ENCODE measurements at places on chromosomes 4 and X.

DNA sequence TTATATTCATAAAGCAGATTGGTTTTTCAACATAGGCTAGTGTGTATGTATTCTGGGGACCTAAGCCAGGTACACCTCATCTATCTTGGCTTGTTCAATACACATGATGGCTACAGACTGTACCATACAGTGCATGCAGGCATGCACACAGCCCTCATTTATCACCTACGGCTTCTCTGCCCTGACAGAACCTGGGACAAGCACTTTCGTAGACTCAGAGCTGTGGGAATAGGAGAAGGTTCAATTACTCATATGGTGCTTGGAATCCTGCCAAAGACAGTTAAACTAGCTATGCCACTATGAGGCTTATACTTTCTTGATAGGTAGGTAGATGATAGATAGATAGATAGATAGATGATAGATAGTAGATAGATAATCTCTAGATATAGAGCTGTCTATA, 457.2 kb downstream of the GALNTL6 start:
- no peak for DNase-seq

DNA sequence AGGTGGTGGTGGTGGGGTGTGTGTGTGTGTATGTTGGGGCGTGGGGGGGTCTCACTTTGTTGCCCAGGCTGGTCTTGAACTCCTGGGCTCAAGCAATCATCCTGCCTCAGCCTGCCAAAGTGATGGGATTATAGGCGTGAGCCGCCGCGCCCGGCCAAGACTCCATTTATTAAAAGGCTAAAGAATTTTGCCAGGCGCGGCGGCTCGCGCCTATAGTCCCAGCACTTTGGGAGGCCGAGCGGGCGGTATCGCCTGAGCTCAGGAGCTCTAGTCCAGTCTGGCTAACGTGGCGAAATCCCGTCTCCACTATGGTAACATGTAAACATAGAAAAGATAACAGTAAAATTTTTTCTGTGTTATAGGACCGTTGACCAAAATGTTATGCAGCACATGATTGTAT, 3.7 kb upstream of the UBA1 start:
- no peak for DNase-seq

GRCh38 chr4:524196-524595, 25.2 kb downstream of the PIGG start:
- DNase-seq, result no peak

DNA sequence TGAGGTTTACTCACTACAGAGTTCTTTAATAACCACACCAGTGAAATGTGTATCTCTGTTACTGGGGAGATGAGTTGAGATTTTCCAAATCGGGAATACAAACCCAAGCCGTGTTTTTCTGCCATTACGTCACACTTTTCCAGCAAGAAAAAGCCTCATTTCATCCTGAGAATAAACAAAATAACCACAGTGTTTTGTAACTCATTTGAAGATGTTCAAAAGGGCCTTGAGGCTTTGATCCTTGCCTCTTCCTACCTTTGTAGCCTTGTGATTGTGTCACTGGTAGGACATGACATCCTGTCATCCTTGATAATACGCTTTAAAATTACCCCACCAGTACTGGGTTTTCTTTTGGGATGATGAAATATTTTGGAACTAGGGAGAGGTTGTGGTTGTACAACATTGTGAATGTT, 2.9 kb downstream of the USP11 start:
- DNase-seq, result no peak

DNA sequence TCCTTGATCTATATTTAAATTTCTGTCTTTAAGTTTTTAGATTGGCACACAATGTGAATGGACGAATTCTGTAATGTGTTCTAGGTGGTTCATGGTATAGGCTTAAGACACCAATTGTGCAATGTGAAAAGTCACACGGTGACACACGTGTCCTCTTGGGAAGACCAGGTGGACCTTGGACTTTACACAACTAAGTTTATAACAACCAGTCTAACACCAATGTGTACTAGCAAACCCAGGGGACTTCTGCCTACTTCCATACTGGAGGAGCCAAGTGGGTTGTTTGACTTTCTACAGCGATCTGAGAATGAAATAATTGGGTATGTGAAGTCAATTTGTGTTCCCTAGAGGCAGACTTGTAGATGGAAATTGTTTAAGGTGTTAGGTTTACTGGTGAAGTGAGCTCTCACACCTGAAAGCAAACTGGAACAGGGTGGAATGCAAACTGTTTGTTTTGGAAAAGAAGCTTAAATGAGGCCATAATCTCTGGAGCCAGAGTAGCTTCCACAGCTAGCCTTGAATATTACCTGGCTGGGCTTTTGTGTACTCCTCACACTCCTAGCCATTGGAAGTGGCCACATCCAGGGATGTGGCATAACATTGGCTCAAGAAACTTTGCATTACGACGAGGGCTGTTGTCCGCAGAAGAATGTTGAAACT, 45.9 kb upstream of the WDR1 start:
- DNase-seq, result no peak

- no peak for DNase-seq
Observed at GRCh38 chrX:87805829-87806490, 288.4 kb downstream of the KLHL4 start.

DNA sequence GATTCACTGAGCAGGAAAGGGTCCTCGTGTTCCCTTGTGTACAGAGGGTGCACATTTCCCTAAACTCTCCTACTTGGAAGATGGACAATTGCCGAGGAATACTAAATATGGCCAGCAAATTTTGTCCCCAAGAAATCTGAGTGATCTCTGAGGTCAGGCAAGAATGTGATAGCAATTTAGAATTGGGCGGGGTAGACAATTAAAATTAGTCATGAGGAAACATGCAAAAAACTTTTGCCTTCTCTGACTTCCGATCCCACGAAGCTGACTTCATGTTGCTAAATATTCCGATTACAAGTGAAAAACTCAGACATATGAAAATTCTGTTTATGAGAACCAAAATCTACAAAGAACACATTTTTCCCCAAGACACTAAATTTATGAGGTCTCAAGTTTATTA, 453.9 kb upstream of the ZFP42 start:
- no peak for DNase-seq

GRCh38 chrX:106897259-106897658, 5.9 kb downstream of the RIPPLY1 start:
- peak; percentile 11 for DNase-seq

DNA sequence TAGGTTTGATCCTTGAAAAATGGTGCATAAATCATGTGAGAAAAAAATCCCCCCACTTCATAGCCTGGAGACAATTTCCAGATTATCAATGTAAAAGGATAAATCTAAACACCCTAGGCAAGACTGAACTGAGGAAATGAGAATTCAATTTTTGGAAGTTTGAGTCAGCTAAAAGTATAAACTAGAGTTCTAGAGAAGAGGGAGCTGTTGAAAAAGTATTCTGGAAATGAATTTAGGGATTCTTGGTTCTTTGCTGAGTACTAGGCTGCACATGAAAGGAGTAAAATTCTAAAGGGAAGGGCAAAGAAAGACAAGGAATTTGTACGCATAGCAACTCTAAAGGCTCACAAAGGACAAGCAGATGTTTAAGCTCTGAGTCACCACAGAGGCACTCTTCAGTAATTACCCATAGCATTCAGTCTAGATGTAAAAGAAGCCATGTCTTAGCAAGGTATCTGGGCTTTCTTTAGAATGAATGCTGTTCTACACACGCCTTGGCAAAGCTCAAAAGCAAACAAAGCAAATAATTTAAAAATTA, 896.5 kb downstream of the PDHA2 start:
- DNase-seq, result no peak

DNA sequence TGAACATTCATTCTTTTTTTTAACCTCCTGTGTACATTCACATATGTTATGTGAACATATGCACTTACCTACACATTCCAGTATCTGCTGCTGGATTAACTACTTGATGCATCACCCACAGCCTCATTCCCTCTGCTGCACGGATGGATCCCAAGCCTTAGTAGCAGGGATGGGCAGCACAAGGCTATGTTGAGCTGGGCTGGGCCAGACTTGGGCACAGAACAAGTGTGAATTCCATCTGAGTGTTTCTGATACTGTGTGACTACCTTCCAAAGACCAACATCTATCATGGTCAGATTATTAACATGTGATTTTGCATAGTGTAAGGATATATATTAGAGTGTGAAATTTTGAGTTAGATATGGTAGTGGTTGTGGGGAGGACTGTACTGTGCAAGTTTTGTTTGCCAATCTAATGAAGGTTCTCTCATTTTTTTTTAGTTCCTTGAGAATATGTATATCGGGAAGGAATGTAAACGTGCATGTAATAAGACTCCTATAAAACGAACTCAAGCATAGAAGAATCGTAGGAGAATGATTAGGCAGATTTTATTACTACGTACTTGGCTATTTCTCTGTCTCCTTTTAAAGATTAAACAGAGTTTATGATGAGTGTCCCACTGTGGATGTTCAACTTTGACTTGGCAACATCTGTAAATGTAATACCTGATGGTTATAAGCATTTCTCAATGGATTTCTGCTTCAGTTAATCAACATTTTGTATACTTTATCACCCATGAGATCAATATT, 23.4 kb upstream of the STBD1 start:
- no peak for DNase-seq

DNA sequence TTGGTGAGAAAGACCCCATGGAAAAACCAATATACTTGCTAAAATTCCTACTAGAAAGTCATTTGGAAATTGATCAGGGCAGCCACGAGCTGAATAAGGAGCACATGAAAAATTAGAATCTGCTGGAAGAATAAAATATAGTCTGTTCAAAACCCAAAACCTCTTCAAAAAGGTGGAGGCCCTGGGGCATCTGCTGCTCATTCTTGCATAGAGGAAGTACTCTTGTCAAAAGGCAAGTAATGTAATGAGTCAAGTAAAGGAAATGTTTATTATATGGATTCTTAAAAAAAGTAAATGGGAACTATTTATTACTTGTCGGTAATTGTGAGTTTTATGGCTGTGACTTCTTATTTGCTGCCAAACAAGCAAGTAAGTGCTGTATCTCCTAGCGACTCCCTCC, 109.5 kb downstream of the GK start:
- no peak for DNase-seq

- no peak for DNase-seq
Observed at GRCh38 chr4:183364025-183364424, 41.8 kb upstream of the CLDN24 start.

DNA sequence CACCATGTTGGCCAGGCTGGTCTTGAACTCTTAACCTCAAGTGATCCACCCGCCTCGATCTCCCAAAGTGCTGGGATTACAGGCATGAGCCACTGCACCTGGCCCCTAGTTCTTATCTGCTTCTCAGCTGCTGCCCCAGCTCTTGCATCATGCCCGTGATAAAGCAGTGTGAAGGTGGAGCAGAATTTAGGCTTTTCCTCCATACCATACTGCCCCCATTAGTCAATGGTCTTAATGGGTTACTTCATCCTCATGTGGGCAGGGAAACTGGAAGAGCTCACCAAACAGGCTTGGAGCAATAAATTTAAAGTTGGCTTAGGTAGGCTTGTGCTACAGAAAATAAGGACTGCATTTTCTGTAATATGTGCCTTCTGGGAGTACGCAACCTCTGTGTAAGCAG, 636.9 kb upstream of the BOD1L1 start:
- no peak for DNase-seq

- no peak for DNase-seq
Observed at GRCh38 chrX:38806875-38807621, 5.8 kb downstream of the MID1IP1 start.

DNA sequence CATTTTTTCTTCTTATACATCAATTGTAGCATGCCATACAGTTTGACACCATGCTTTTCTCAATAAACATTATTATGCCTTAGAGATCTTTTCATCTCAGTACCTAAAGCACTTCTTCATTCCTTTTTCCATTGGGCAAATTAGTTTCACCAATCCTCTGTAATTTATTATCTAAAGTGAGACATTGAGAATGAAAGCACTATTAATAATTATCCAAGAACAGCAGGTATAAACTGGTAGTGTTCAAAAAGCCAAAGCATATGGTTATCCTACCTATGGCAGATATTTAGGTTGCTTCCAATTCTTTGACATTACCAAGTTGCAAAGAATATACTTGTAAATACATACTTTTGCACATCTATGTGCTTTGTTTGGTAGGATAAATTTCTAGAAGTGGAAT, 15.6 kb downstream of the LAMTOR3 start:
- DNase-seq, result no peak

- no peak for DNase-seq
Observed at GRCh38 chr4:67141586-67141985, 403.7 kb downstream of the CENPC start.

DNA sequence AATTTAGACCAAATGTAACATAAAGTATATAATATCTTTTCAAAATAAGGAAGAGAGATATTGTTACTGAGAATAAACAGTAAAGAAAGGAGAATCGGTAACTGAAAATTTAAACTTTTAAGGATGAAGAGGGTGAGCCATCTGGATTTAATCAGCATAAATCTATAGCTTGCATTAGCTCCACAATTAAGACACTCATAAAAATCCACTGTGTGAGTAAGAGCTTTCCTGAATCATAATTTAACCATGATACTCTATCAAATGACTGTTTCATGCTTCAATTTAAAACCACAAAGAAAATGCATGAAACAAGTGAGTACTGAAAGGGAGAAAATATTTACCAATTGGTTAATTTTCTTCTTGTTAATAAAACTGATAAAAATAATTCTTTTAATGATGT, 951.5 kb upstream of the SLIT2 start:
- DNase-seq, result no peak

DNA sequence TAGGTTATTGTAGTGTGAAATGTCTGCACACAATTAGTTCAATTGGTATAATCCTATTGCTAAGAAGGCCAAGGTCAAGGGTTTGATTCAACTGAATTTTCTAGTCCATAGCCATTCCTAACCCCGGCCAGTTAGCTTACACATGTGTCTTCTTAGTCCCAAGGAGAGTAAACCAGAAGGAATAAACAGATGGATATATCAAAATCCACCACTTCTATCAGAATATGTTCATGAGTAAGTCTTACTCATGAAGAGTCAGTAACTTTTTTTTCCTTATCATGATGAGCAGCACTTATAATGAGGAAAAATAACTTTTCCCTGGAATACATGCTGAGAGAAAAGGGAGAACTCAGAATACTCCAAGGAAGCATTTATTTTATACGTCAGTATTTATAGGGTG, 9.5 kb downstream of the HHIP start:
- no peak for DNase-seq

DNA sequence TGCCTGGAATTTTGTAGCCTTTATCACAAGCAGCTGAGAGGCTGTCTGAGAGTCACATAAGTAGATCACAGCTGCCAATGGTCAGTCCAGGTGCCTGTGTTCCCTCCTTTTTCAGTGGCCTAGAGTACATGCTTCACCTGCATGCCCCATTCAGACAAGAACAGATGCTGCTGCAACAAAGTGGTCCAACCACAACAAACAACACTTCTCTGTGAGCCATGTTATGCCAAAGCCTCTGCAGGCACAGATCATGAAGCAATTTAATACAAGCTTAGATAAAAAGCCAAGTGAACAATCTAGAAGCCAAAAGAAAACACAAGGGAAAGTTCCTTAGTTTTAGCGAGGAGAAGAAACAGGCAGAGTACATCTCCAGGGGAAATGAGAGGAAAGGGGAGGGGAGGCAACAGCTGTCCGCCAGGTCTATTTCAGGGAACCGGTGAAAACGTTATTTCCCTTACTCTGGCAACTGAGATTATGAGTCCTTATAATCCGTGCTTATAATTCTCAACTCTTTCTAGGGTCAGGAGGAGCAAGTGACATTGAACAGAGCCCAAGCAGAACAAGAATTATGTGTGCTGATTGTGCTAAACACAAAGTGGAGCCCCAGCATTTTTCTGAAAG, 92.6 kb downstream of the TSPAN5 start:
- DNase-seq, result no peak

- DNase-seq, result no peak
Observed at GRCh38 chr4:71006203-71006907, 12.9 kb downstream of the DCK start.
